Stimulated activated CD4-positive, alpha-beta T cell treated with anti-CD3 and anti-CD28 coated beads, Interleukin-1b, Interleukin-23, amount 100 ng/mL, for 4 hours (primary cell): ENCODE measurements at places on chromosomes 3 and 15.

DNA sequence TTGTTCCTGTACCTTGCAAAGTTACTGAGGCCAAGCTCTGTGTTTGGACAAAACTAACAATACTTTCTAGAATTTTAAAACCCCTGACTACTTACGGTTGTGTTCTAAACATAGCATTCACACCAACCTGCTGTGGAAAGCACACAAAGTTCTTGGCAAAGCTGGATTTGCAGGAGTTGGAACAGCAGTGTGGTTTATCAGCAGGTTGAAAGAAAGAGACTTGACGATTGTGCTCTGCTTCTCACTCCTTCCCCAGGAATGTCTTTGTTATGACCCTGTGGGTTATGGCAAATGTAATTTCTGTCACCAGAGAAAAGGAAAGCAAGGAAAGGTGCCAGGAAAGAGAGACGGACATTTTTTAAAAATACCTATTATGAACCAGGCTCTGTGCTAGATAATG lies 165.5 kb upstream of the TGFBR2 start:
- no peak for DNase-seq

- DNase-seq: no peak
Measured at GRCh38 chr3:41679374-41679773, 282.5 kb downstream of the ULK4 start.

- DNase-seq: no peak
Measured at GRCh38 chr3:118688396-118688884, 346.2 kb downstream of the IGSF11 start.

DNA sequence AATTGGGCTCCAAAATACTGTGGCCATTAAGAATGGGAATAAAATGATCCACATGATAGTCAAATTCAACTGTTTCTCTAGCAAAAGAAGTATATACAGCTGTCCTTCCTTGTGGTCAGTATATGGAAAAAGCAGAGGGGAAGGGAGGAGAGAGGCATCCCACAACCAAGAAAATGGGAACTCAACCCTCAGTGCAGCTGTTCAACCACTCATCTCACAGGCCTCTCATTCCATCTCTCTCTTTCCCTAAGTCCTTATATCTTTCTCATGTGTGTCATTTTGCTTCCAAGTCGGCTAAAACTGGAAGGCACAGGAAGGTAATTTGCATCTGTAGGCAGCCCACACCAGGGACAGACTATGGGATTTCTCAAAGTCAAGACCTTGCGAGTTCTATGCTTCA lies 27.5 kb downstream of the AVEN start:
- DNase-seq: no peak

- DNase-seq: no peak
Measured at GRCh38 chr3:160919942-160920341, 163.9 kb downstream of the PPM1L start.

GRCh38 chr3:194496217-194496919 lies 9.6 kb upstream of the ATP13A3 start:
- DNase-seq: no peak

- DNase-seq: no peak
Measured at GRCh38 chr15:100901702-100902435, 17.3 kb upstream of the LRRK1 start.

- no peak for DNase-seq
Measured at GRCh38 chr3:67048067-67048714, 50.1 kb downstream of the KBTBD8 start.

- DNase-seq: no peak
Measured at GRCh38 chr15:99057020-99057419, 47.9 kb upstream of the SYNM start.

GRCh38 chr15:91589360-91589759 lies 264.1 kb upstream of the SLCO3A1 start:
- no peak for DNase-seq

GRCh38 chr3:143068059-143068458 lies 51.5 kb upstream of the CHST2 start:
- no peak for DNase-seq

DNA sequence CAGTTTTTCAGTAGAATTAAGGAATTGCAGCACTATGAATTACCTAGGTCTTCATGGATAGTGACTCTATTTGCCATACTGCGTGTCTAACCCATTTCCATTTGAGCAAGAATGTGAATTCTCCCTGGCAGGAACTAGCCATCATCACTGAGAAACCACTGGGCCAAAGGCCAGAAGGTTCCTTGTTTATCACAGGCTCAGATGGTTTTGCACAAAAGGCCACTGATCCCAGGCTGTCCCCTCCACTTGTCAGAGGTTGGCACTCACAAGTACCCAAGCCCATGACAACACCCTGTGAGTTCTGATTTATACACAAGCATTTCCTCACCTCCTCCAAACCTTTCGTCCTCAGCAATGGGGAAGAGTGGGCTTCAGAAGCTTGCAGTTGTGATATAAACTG lies 131.8 kb downstream of the FOXB1 start:
- DNase-seq: no peak

DNA sequence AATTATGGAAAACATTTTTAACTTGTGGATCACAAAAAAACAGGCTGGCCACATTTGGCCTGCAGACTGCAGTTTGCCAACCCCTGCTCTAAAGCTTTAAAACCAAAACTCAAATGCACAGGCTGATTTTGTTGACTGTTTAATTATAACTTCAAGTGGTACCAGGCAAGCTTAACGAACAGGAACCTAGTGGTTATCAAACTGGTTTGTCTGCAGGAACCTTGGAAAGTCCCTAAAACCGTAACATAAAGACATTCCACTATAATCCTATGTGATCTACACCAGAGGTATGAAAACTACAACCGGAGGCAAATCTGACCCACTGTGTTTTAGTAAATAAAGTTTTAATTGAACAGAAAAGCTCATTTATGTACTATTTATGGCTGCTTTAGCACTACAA lies 52.4 kb downstream of the TBL1XR1 start:
- DNase-seq: no peak

DNA sequence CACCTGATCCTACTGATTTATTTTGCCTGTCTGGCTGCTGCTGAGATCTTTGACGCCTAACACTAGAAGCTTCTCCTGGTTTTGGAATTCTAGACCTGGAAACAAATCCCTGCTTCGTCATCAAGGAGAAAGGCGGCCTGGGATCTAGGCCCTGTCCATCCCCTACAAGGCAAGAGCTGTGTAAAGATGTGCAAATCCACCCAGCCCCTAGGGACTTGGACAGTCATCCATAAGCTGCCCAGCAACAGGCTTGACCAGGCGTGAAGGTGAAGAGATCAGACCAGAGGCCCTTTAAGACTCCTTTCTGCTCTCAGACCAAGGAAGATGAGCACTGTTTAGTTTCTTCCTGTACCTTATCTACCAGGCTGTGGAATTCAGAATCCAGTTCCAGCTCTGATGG lies 32.2 kb downstream of the SLC41A3 start:
- DNase-seq: no peak

DNA sequence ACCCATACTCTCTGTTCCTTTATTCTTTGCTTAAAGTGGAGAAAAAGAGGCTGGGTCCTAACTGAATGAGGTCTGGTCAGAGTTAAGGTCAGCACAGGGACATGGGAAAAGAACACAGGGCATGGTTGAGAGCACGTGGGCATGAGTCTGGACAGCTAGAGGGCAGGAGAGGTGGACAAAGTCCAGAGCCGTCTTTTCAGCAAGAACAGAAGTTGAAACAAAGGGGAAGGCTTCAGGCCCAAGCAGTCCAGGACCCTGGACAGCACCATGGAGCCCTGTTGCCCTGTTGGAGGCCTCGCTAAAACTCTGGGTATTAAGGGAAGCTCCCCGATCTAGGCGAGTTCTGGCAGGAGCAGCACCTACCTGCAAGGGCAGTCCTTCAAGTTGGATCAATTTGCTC lies 50.7 kb downstream of the XYLB start:
- DNase-seq: no peak

DNA sequence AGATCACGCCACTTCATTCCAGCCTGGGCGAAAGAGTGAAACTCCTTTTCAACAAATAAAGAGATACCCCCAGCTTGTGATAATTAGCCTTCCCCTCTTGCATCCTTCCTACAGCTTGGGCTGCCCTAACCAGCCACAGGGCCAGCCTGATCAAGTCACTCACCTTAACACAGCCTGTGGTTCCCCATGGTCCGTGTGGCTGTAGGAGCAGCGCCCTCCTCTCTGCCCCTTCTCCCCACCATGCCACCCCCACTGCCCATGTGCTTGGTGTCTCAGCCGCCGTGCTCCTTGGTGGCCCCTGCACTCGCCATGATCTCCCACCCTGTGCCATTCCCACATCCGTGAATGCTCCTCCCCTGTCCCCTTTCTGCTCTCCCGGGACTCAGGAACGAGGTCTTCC lies 13.2 kb upstream of the RPP14 start:
- DNase-seq: no peak

DNA sequence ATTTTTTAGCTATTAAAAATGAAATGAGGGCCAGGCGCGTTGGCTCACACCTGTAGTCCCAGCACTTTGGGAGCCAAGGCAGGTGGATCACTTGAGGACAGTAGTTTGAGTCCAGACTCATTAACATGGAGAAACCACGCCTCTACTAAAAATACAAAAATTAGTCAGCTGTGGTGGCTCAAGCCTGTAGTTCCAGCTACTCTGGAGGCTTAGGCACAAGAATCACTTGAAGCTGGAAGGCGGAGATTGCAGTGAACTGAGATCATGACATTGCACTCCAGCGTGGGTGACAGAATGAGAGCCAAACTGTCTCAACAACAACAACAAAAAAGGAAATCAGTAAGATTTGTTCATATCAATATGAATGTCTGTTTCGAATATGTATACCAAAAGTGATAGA lies 517.1 kb downstream of the ROBO1 start:
- DNase-seq: no peak

DNA sequence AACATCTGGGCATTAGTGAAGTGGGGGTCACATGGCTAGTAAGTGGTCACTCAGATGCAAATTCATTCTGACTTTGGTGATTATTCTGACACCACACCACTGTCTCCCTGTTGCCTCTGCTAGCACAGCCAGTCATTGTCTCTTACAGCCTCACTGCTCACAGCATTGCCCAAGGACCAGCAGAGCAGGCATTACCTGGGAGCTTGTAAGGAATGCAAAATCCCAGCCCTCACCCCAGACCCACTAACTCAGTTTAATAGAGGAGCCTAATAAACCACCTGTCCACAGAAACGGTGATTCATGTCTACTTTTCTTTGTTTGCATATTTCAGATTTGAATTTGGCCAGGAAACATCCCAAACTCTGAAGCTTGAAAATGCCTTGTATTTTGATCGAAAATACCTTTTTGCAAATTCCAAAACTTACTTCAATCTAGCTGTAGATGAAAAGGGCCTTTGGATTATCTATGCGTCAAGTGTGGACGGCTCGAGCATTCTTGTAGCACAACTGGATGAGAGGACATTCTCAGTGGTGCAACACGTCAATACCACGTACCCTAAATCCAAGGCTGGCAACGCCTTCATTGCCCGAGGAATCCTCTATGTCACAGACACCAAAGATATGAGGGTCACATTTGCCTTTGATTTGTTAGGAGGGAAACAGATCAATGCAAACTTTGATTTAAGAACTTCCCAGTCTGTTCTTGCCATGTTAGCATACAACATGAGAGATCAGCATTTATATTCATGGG lies 62.7 kb downstream of the GLDN start:
- no peak for DNase-seq

DNA sequence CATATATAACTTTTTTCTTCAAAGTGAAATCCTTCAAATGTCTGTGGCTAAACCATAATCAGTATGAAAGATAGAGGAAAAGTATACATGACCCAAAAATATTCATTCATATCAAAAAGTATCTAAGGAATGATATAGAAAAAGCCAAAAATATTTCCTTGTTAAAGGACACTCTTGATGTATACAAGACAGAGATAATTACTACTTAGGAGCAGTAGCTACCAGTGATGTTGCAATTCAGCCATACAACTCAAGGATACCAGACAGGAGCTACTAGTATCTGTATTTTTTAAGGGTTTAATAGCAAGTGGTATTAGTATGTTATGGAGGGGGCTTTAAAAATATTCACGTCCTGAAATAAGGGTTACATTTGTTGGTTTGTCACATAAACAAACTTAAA lies 37.0 kb downstream of the FBXL22 start:
- DNase-seq: no peak

DNA sequence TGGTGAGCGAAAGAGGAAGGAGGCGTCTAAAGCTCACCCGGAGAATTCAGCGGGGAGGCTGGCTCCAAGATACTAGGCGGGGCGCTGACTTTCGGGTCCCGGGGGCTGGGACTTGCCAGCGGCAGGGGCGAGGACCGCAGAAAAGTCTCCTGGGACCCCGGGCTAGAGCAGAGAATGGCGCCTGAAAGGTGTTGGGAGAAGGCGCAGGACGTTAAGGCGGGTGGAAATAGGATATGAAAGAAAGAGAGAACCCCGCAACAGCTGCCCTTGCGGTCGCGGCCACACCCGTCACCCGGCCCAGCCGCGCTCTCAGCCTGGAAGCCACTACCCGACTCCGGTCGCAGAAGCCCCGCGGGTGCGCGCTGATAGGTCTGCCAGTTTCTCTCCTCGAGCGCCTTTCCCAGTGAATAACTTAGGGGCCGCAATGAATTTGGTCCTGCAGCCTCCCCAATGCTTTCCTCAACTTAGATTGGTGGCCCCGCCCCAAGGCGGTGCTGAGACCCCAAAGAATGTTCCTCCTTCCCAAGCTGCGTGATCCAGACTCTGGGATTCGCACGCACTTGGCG lies 604 bp downstream of the LTK start:
- no peak for DNase-seq

GRCh38 chr3:143040261-143040879 lies 39.0 kb downstream of the U2SURP start:
- DNase-seq: no peak

DNA sequence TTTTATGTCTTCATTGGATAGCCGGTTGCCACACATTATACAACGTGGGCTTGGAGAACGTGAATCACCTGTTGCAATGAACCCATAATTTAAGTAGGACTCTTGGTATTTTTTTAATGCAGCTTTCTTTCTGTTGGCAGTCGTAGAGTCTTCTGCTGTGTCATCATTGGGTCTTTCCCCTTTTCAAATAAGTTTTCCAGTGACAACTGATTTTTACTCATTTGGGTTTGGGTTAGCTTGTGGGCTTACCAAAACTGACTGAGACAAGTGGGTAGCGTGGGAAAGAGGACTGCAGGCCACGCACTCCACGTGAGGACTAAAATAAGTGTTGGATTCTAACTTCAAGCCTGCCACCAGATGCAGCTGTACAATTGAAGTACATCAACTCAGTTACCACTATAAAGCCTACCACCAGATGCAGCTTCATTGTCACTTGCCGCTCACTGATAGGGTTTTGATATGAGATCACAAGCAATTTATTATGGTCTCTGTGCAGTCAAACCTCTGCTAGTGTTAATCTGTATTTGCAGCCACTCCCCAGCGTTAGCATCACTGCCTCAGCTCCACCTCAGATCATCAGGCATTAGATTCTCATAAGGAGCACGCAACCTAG lies 6.4 kb upstream of the CAPN7 start:
- DNase-seq: no peak

GRCh38 chr3:129040039-129040336 lies 20.6 kb upstream of the GP9 start:
- no peak for DNase-seq

GRCh38 chr3:141921316-141921715 lies 44.9 kb downstream of the ATP1B3 start:
- DNase-seq: no peak

GRCh38 chr15:77440378-77440999 lies 19.8 kb downstream of the HMG20A start:
- DNase-seq: no peak

GRCh38 chr15:57589754-57590153 lies 1.9 kb upstream of the MYZAP start:
- DNase-seq: no peak
